Globus pallidus (tissue), 1 donor: ENCODE measurements at places on chromosomes 2 and 18.

- DNase-seq: no peak
Measured at GRCh38 chr18:63879709-63880108, 7.8 kb upstream of the SERPINB2 start.

GRCh38 chr2:66733364-66733999, 298.6 kb downstream of the MEIS1 start:
- no peak for DNase-seq

DNA sequence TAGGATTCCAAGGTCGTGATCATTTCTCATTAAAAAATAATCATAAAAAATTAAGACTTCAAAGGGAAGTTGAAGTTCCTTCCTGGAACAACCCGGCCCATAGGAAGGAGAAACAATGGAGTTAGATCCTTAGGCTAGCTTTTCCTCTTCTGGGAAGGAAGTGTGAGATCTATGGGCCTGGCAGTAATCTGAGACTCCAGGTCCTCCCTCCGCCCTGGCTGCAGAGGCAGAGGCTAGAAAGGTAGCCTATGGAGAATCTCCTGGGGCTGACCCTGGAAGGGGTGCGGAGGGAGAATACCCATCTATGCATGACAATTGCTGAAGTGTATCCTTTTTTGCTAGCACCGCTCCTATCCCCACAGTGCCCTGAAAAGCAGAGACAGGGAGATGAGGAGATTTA, 37.9 kb downstream of the TRIB2 start:
- DNase-seq: no peak

DNA sequence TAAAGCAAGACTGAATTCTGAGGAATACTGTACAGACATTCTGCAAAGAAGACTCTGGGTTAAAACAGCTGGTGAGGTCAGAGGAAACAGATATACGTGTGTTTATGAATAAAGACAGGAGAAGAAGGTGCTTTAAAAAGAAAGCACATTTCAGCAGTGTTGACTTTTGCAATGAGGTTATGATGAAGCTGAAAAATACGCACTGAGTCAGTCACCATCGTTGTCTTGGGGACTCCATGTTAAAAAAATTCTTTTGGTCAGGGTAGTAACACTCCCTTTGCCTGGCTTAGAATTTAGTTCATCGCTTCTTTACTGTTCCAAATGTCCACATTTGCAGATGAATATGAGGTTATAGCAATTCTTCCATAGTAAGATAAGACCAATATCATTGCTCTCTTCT, 1049.0 kb downstream of the TSN start:
- DNase-seq: no peak

DNA sequence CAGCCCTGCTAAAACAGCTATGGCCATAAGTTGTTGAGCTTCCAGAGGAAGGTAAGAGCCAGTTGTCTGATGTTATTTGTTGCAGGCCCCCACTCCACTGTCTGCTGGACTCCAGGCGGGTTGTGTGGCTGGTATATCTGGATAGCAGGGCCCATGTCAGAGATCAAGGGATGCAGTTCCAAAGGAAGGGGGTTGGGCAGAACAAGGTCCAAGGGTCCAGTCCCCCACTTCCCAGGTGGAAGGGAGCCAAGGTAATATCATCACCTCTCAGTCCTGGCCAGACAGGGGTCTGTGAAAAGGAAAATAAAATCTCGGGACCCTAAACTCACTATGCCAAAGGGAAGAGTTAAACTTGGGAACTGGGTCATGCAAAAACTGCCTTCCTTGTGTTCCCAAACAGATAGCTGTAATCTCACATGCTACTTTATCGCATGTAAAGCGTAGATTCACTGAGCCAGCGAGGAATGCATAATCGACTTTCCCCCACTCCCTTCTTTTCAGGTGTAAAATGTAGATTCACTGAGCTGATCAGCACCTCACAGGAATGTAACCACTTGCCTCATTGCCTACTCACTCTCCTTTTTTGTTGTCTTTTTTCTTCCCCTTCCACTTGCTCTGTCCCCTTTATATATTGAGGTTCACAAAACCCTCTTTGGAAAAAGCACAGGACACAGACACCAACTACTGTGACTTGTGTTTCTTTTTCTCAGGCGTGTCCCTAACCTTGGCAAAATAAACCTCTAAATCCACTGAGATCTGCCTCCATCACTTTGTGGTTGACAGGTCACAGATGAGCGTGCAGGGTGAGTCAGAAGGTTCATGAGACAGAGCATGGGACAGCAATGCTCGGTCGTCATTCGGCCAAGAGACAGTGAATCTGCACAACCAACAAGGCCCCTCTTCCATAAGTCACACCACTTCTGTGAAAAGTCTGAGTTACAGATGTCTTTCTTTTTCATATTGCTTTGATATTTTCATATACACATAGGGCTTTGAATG, 255.3 kb upstream of the SIX2 start:
- no peak for DNase-seq

DNA sequence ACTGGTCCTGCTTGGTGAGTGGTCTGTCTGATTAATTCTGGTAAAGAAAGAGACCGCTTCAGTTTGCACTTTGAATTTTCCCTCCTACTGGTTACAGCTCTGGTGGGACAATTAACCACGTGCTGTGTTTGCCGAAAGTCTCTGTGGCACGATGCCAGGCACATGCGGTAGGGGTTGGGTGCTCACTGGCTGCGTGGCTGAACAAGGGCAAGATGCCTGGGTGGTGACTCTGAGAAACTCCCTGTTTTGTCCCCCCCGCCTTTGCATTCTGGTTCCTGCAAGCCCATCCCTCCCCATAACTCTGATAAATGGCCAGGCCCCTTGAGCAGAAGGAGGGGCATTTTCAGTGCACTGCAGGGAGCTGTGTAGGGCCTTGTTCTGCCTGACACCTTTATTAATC, 206.1 kb downstream of the TFCP2L1 start:
- no peak for DNase-seq

GRCh38 chr2:79100285-79100684, 12.5 kb upstream of the REG1B start:
- DNase-seq: no peak

DNA sequence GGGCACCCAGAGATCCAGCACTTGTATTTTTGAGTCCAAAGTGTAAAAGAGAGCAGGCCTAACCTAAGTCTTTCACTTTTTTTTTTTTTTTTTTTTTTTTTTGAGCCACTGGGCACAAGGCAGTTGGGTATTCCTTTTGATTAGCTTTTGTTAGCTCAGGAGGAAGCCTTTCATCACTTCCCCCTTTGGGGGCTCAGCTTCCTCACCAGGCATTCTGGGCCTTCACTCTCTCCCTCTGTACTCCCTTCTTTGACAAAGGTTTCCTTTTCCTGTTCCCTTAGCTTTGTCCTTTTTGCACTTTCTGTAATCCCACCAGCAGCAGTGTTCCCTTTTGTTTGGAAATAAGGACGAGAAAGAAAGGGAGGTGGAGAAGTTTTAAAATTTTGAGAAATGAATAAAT, 88.2 kb downstream of the PKP4 start:
- DNase-seq: no peak

DNA sequence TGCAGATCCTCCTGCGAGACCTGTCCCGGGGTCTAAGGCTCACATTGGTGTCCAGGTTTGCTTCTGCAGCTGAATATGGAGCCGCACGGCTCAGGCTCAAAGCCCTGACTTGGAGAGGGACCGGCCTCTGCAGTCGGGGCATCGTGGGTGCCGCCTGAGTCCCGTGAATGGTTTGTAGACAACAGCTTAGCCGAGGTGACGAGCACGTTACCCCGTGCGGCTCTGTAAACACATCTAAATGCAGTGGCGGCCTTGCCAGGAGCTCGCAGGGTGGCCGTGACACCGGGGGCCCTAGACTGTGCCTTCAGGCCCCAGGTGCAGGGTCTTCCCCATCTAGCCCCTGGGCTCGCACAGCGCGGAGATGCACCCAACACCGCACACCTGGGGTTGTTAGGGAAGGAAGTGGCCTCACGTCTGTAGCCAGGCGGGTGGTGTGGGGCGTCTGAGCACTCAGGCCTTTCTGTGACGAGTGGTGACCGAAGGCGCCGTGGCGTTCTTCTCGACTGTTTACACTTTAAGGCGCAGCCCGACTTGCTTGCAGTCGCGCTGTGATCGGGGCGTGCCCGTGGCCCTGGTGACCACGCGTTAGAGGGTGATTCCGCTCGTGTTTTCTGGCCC, 91.6 kb downstream of the NFATC1 start:
- no peak for DNase-seq

DNA sequence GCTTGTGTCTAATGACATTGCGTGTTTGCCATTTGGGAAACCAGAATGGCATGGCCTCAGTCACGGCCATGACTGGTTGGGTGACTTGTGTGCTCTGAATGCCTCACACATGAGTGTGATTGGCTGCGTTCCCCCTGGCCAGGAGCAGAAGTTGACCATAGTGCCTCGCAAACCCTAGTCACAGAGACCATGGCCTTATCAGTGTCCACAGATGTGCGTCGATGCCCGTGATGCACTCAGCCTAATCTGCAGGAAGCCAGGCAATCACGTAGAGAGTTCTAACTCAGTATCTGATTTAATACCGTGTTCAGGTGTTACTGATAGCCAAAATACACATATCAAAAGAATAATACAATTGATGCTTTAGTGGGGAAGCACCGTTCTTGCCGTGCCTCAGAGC, 64.0 kb downstream of the BOLA3 start:
- no peak for DNase-seq

DNA sequence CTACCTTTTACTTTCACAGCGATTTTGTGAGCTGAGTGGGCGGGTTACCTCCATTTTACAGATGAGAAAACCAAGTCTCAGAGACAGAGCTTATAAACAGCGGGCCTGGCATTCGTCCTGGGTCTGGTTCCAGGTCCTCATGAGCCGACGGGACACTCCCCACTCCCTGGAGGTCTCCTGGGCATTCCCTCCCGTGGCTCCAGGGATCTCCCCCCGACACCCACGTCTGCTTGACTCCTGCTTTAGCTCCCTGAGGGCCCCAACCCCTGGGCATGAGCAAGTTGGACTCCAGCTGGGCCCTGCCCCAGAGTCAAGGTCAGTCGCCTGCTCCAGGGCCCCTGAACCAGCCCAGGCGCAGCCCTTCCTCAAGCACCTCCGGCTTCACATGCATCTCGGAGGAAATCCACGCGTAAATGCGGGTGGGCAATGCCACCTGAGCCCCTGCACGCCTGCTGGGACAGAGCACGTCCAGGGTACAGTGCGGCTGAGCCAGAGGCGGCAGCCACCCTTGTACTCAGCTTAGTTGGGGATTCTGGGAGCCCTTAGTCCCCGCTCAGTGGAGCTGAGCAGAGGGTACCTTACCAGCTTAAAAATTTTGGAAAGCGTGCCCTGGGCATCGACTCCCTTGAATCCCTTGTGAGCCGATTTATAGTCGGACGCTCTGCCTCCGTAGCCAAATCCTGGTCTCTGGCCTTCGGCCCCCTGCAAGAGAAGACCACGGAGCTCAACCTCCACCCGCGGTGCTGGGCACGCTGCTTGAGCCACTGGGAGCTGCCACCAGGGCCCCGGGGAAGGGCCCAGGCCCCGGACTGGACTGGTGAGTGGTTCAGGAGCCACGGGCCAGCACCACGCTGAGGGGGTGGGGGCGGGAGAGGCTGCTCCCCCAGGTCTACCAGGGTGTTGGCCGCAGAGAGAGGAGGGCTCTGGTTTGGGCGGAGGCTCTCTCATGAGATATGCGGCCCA, 148.1 kb downstream of the MBP start:
- peak; percentile 21 for DNase-seq

DNA sequence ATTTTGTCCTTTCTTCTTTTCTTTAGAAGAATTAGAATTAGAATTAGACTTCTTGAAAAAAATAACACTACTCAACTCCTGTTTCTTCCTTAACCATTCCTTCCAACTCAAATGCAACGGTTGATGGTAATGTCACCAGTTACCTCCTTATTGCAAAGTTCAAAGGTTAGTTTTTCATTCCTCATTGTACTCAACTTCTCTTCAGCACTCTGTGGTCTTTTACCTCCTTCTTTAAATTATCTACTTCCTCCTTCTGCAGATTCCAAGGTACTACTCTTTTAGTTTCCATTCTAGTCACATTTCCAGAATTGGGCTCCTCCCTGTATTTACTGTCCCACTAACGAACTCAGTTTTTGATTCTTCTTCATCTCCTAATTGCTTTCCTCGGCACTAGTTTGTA, 700.7 kb downstream of the SATB2 start:
- DNase-seq: no peak

DNA sequence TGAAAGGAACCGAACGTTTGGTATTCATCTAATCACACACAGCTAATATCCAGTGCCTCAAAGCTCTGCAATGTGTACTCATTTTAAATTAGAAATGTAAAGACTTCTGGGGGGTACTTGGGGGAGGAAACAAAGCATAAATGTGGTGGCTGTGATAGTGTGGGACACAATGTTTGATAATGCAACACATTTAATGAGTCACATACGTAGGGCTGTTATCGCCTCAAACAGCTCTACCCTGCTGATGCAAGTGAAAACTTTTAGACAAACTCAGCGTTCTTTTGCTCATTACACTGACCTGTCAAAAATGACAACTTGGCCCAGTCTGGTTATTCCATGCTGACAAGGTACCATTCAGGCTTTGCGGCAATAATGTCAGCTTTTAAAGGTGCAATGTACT, 1227.1 kb upstream of the CELF4 start:
- DNase-seq: no peak

DNA sequence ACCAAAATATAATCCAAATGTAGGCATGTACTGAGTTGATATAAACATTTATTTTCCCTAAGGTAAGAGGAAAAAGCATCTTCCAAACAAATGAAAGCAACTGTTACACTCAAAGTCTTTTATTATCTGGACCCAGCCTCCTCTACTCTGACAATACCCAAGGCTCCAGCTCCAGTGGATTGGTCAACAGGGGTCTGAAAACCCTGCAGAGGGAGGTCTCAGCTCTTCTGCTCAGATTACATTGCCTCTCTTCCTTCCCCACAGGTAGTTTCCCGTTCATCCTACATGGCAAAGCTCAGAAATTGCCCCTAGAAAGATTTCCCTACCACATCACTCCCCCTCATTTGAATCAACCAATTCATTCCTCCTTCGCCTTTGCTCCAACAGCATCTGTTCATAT, 457.0 kb downstream of the METTL4 start:
- no peak for DNase-seq

DNA sequence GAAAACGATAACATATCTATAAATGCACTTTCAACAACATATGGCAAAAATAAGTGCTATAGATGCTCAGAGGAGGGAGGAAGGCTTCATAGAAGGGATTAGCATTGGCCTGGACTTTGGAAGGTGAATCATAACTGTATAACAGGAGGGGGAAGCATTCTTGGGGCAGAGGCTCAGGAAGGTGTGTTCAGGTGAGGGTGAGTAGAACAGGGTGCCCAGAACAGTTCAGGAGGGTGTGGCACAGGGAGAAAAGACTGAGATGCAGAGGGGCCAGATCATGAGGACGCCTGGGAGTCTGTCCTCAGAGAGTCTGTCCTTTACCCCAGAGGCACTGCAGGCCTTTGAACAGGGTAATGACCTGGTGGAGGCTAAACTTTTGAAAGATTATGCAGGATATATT, 29.3 kb upstream of the MEP1B start:
- DNase-seq: no peak

DNA sequence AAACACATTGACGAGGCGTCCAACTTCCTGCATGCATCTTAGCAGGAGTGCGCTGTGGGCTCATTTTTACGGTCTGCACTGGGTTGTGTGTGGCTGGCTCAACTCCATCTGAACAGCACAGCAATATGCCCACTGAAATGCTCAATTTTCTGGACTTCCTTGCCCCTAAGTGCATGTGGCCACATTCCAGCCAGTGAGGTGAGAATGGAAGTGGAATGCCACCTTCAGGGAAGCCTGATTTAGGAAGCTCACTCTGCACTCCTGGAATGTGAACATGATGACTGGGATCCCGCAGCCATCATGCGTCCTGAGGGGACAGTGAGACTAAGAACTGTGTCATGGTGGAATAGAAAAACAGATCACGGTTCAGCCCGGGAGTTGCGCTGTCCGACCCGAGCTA, 76.2 kb downstream of the PSMG2 start:
- DNase-seq: no peak
